ENCODE measurements at places on chromosomes 7 and 10.

DNA sequence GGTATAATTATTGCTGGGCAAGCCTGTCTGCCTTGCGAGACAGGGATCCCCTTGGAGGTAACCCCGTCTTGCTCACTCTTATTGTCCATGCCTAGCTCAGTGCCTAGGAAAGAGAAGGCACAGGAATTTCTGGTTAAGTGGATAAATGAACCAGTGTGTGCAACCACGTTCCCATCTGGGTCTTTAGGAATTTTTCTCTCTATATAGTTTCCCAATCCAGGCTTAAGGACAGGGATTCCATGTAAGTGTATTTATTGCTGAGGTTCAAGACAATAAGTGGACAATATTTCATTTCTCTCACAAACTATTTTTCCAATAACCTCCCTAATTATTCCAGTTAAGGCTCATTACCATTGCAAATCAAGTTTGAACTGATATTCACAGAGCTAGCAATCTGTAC, 8.9 kb upstream of the ADAM12 start:
- no peak for DNase-seq

DNA sequence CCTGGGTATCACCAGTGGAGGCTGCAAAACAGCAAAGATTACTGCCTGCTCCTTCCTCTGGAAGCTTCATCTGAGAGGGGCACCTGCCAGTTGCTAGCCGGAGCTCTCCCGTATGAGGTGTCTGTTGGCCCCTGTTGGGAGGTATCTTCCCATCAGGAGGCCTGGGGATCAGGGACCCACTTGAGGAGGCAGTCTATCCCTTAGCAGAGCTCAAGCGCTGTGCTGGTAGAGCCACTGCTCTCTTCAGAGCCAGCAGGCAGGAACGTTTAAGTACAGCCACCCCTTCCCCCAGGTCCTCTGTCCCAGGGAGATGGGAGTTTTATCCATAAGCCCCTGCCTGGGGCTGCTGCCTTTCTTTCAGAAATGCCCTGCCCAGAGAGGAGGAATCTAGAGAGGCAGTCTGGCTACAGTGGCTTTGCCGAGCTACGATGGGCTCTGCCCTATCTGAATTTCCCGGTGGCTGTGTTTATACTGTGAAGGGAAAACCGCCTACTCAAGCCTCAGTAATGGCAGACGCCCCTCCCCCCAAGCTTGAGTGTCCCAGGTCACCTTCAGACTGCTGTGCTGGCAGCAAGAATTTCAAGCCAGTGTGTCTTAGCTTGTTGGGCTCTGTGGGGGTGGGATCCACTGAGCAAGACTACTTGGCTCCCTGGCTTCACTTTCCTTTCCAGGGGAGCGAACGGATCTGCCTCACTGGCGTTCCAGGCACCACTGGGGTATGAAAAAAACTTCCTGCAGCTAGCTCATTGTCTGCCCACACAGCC, 19.6 kb downstream of the SEMA3E start:
- DNase-seq = no peak

DNA sequence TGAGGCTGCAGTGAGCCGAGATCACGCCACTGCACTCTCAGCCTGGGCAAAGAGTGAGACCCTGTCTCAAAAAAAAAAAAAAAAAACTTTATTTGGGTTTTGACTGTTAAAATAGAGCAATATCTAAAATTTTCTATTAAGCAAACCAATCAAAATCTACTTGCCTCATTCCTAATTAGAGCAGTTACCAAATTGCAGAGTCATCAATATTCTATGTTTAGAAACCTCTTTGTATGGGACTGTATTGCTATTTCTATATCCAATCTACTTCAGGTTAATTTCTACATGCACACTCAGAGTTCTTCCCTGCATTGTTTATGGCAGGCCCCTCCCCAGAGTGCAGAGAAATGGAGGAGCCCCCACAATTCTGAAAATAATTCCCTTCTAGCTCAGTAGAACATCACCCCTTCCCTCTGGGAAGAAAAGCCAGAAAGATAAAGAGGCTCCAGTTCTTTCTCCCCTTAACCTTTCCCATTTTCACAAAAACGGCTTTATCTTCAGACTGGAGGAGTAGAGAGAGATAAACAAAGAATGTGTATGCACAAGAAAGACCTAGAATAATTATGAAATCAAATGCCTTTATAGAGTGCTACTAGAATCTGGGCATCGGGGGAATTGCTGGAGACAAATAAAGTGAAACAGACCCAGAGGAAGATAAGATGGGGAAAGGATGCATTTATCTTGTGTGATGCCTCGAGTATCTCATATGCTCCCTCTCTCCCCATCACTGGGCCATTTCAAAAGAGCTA, 17.9 kb downstream of the SCRN1 start:
- DNase-seq = no peak

DNA sequence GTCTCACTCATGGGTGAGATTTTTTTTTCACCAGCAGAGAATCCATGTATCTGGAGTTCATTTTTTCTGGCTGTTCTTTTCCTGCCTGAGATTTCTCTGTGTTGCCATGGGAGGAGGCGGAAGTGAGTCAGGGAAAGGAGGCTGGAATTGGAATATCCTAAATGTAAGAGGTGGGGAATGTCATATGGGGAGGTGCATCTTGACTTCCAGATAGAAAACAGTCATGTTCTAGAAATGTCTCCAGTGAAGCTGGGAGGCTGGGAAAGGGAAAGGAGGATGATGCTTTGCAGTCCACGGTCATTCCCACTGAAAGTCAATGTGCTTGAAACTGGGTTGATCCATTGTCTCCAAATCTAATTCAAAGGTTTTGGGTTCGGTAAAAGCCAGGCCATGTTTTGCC, 39.7 kb upstream of the HPS1 start:
- no peak for DNase-seq

DNA sequence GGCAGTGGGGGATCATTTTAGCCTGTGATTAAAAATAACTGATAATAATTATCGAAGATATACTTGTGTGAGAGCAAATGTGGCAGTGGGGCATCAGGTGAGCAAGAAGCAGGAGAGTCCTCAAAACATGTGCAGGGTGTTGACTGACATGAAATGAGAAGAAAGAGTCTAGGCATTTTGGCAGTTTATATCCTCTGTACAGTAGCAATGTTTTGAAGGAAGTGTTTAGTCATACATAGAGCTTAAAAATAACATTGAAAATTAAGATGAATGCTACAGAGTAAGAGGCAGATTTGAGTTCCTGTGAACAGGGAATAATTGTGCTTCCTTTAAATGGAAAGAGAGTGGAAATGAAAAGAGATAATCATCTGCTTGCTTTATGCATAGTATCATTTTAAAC, 47.4 kb downstream of the VPS50 start:
- no peak for DNase-seq

GRCh38 chr10:50511492-50512213, 112.1 kb downstream of the SGMS1 start:
- DNase-seq = no peak

- DNase-seq = no peak
Measured at GRCh38 chr10:102113956-102114857, 6.0 kb downstream of the LDB1 start.

GRCh38 chr7:140645166-140645900, 4.7 kb upstream of the DENND2A start:
- no peak for DNase-seq

- DNase-seq = no peak
Measured at GRCh38 chr10:78508955-78509748, 475.5 kb downstream of the RPS24 start.

DNA sequence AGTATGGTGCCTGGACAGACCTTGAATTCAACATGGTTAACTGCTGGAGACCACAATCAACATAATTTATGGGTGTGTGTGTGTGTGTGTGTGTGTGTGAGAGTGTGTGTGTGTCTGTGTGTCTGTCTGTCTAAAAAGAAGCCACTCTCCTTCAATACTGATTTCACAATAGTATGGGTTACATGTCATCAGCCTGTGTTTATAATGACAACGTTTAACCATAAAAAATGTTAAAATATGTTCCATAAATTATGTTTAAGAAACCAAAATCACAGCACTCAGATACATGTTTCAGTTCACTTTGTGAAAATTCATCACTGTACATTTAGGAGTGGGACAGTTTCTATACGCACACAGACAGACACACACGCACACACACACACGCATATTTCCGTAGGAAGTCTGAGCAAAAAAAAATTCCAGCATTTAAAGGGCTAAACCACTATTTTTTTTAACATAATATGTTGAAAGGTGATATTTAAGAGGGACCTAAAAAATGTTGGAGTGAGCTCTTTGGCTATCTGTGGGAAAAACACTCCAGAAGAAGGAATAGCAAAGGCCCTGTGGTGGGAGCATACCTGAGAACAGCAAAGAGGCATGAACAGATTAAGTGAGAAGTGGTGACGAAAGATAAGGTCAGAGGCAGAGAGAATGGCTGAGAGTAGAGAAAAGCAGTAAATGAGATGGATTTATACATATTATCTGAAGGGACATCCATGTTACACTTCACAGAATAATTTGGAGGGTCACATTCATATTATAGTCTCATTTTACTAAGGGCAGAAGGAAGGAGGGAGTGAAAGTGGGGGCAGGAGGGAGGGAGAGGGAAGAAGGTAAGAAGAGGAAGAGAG, 10.9 kb downstream of the PDZD8 start:
- DNase-seq = no peak

DNA sequence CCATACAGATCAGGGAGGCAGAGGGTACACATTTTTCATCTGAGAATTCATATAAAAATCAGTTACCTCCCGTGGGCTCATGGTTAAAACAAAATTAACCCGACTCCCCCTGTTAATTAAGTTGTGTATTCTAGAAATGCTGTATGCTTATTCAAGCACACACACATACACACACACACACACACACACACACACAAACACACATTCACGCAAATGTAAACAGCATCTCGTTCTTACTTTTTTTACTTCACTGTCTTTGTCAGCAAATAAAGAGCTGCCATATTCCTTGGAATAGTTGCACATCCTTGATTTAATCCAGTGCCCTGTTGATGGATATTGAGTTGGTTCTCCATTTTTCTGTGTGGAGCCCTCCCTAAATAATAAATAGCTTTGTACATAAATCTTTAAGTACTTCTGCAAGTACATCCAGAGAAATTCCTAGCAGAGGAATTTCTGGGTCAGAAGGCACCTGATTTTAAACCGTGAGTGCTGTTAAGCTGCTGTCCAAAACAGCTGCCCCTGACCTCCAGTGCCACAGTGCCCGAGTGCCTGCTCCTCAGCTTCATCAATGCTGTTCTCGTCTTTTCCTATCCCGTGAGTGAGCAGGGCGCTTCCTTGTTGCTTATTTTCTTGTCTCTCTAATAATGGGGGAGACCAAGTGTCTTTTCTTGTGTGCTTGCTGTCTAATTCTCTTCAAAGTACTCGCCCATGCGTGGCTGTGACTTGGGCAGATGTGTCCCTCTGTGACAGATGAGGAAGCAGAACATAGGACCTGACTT, 117.2 kb downstream of the RGS10 start:
- no peak for DNase-seq

DNA sequence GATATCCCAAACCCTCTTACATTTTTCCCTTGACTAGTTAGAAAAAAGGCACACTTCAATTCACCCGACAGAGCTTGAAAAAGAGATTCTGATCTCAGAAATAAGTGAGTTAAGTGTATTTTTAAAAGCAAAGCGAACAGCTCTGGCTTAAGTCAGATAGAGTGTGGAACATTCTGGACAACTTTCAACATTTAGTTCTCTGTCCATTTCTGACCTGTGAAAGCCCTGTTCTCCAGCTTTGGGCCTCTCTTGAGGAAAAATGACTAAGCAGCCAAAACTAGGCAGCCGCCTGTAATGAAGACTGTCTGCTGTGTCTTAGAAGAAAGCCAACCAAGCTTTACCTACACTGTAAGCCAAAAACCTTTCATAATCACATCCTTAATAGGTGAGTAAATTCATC, 50.5 kb downstream of the CDK6 start:
- DNase-seq = no peak

DNA sequence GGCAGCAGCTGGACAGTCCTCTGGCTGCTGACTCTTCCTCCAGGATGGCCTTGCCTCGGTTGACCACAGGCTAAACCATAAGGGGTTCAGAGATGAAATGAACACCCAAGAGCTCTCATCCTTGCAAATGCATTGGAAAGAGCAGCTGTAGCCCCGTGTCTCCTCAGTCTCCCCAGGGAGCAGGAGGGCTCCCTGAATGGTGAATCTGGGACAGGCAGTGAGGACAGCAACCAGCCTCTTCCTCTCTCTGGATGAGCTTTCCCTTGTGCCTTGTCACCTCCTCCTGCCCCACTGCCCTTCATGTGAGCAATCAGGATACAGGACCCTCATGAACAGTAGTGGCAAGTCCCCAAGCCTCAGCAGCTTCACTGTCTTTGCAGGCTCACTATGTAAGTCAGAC, 23.9 kb upstream of the GDF10 start:
- no peak for DNase-seq

DNA sequence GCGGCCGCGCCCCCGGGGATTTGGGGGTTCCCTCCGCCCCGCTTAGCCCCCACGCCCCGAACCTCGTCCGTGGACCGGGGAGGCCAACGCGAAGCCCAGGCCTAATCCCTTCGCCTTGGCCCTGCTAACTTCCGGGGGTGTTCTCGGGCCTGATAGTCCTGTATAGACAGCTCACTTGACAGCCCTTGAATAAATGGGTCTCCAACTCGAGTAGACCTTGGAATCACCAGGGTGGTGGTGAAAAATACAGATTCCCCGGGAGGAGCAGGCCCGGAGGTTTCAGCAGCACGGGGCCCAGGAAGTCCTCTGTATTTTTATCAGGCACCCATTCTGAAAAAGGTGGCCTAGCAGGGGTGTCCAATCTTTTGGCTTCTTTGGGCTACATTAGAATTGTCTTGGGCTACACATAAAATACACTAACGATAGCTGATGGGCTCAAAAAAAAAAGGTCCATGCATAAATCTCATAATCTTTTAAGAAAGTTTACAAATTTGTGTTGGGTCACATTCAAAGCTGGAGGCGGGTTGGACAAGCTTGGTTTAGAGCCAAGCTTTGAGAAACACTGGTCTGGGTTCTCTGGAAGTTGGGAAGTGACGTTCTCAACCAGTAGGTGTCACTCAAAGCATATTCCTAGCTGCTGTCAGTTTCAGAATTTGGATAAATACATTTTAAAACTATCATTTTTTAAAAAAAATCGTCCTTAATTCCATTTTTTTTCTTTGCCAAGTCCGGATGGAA, 221.7 kb downstream of the PHTF2 start:
- DNase-seq = no peak

DNA sequence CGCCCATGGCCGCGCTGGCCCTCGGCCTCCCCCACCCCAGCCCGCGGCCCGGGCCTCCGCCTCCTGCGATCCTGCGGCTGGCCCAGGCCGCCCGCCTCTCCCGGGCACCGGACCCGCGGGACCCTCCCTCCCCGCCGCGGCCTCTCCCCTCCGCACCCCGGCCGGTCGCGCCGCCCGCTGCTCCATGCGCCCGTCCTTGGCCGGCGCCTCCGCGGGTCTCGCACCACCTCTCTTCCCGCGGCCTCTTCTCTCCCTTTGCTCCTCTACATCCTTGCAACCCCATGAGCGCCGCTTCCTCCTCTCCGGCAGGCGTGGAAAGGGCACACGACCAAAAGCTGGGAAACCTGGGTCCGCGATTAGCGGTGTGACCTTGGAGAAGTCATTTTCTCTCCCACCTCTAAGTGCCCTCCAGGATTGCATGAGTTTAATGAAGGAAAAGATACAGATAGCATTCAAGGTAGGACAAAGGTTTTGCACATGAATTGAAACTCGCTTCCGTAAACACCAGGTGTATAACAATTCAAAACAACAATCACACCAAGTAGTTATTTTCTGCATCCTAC, 448 bp upstream of the SRPK2 start:
- no peak for DNase-seq

All from activated T-helper 1 cell treated with anti-CD3 and anti-CD28 coated beads, Interleukin-2, amount 50 U/mL, for 16 hours (primary cell).